ENCODE measurements at places on chromosomes 3 and 15.
A peak's percentile ranks its signal among the peaks of the same experiment; 100 is the strongest.

- DNase-seq = no peak
Observed at GRCh38 chr15:70272565-70273355, 175.0 kb upstream of the TLE3 start.

- DNase-seq = no peak
Observed at GRCh38 chr15:66798426-66799061, 96.5 kb downstream of the SMAD6 start.

DNA sequence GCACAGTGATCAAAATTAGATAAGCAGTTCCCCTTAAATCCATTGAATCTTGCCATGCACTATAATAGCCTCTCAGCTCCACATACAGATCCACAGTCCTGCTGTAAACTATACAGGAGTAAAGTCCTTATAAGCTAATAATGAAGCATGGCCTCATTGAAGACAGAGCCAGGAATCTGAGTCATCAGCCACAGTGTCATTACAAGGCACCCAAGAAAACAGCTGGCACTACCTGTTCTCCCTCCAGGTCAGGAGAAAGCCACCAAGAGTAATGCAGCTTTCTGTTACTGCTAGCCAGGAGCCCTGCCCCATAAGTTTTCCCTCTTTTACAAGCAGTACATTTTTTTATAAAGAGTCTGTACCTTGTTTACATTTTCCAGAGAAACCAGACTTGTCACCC, 27.3 kb downstream of the WDR49 start:
- no peak for DNase-seq

- no peak for DNase-seq
Observed at GRCh38 chr3:150202711-150203110, 205.4 kb upstream of the TSC22D2 start.

GRCh38 chr3:126535636-126536035, 11.7 kb downstream of the CHST13 start:
- DNase-seq = no peak

DNA sequence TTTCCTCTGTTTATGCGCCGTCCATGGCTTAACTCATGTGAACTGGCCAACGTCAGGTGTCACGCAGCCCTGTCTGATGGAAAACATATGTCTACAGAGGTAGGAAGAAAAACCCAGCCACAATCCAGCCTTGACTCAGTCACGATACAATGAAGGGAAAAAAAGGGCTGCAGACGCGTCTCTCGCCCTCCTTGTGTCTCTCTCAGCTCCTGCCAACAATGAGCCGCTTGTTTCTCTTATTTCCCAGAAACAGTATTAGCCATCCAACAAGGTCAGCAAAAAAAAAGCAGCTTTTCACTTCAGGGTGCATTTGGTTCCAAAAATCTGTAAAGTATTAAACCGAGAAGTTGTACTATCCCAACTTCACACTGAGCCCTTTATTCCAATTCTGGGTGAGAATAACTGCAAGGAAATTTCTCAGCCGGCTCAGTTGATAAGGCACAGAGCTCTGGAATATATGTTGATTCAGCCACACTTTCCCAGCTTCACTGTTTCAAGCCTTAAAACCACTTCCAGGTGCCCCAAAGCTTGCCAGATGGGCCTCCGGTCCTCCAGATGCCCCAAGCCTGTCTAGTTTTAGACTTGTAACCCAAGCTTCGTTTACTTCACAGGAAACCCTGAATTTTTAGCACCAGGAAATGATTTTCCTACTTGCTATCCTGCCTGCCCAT, 79.4 kb downstream of the TM4SF4 start:
- DNase-seq = no peak

DNA sequence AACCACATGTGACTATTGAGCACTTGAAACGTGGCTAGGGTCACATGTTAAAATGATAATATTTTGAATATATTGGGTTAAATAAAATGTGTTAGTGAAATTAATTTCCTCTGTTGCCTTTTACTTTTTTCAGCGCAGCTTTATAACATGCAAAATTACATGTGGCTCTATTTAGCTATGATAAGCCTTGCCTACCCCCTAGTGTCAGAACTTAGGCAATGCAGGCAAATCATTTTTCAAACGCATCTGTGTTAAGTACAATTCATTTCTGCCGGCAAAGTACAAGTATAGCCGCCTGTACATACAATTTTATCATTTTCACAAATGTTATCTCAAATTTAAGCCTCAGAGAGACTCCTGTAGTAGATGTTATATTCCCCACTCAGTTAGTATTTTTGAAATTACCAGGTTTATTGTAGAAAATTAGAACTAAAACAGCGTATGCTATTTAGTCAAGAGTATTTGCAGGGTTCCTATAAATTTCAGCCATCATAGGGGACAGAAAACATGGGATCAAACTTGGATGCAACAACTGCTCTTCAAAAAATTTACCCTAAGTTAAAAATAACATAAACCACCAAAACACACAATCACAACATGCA, 56.1 kb downstream of the TAFA4 start:
- peak; percentile 52 for DNase-seq

DNA sequence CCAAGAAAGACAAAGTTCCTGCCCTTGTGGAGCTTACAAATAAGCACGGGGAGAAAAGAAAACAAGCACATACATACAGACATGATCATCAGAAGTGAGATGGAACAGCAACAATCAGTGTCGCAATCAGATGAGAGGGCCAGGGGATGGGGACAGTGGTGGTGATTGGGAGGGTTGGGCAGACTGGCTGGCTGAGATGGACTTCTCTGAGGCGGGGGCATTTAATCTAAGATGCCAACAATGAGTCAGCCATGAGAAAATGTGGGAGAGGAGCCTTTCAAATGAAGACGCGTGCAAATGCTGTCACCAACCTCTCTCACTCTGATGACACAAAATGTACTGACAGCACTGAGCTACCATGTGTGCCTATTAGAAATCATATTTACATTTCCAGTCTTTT, 81.4 kb downstream of the NCEH1 start:
- no peak for DNase-seq

GRCh38 chr3:172218350-172219323, 179.3 kb downstream of the FNDC3B start:
- peak; percentile 49 for DNase-seq

DNA sequence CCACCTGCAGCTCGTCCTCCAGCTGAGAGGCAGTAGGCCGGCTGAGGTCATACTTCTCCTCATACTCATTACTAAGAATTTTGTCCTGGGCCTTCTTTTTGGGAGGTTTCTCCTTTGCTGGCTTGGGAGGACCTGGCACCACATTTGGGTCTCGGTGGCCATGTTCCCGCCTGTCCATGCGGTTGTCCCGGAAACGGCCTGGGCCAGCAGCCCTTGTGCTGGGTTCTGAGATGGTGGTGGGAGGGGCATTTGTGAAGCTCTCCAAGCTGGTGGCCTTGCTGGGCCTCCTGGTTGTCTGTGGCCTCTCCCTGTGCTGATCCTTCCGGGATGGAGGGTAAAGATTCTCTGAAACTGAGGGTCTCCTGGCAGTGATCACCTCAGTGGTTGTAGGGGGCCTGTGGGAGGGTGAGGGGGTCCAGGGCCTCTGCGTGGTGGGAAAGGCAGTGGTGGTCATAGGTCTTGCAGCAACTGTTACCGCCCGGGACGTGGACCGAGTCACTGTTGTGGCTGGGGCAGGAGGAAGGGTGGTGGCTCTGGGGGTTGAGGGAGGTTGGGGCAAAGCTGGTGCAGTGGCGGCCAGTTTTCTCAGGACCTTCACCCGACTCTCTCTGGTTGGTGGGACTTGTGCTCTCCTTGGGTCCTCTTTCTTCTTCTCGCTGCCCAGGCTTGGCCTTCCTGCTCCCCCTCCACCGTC, 2.5 kb downstream of the CCDC80 start:
- no peak for DNase-seq

GRCh38 chr15:70487387-70487740, 276.0 kb downstream of the UACA start:
- DNase-seq = no peak

GRCh38 chr15:66661432-66662096, 40.5 kb upstream of the SMAD6 start:
- no peak for DNase-seq

GRCh38 chr15:65087873-65088642, 11.5 kb downstream of the KBTBD13 start:
- peak; percentile 66 for DNase-seq

DNA sequence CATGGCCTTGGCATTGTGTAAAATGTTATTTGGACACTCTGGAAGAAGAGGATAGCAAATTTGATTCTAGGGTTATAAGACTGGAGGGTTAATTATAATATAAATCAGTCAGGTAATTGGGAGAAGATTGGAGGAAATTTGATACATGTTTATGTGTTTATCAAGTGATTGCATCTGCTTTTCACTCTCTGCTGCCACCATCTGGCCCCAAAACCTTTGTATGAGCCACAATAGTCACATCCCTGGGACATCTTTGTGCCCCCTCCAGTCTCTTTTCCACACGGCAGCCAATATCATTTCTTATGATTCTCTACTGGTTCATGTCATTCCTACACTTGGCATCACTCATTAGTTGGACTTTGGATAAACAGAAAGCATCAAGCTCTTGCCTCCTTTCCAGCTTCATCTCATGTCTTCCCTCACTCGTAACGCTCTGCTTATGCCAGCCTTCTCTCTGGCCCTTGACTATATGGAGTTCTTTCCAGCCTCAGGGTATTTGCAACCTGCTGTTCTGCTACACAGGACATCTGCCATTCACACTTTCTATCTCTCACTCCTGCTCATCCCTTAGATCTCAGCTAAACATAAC, 602.3 kb upstream of the SUCLG2 start:
- DNase-seq = peak; percentile 15

DNA sequence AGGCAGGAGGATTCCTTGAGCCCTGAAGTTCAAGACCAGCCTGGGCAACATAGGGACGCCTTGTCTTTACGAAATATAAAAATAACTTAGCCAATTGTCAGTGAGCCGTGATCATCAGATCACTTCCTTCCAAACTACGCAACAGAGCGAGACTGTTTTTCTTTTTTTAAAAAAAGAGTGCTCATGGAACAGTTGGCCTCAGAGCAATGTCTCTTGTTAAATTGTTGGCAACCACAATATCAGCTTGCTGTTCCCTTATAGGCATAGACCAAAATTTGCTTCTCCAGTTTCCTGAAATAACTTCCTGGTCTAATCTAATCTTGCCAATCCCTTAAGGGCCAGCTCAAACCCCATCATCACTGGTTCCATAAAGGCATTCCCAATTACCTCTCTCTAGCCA, 93.3 kb upstream of the SLC4A7 start:
- no peak for DNase-seq

GRCh38 chr3:114128231-114128630, 50.6 kb downstream of the DRD3 start:
- peak; percentile 88 for DNase-seq

- DNase-seq = no peak
Observed at GRCh38 chr3:181568248-181568647, 143.5 kb upstream of the SOX2 start.

- DNase-seq = no peak
Observed at GRCh38 chr3:52696830-52697631, 8.6 kb downstream of the GLT8D1 start.

DNA sequence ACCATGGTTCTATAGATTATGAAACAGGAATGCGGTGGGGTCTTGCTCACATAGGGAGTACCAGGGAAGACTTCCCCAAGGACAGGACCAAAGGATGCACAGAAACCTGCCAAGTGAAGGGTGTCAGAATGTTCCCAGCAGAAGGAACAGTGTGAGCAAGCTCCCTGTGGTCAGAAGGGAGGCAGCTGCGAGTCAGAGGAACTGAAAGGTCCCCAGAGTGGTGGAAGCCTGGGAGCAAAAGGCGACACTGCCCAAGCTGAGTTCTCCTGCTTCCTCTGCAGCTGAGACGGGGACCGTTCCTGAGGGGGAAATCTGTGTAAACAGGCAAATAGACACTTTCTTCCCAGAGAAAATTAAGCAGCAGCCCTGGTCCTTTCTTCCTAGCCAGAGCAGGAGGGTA, 14.2 kb upstream of the SLC6A6 start:
- no peak for DNase-seq

GRCh38 chr3:13237776-13238490, 164.7 kb upstream of the IQSEC1 start:
- DNase-seq = no peak

- no peak for DNase-seq
Observed at GRCh38 chr3:136708333-136708985, 43.7 kb downstream of the STAG1 start.

DNA sequence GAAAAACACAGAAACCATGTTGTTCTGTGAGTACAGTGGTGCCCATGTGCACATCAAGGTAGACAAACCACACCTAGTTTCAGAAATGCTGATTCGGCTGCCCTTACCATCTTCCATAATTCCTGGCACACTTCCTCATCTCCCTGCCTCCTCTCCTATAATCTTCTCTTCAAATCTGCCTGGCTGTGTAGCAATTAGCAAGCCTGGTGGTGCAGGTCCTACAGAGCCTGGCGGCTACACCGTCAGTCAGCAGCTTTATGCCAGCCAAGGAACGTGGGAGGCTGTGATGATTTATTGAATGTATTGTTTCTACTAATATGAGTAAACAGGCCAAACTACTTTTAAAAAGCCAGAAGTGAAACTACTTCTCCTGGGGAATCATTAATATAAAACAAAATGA, 106.8 kb downstream of the SEMA6D start:
- no peak for DNase-seq

GRCh38 chr3:54225841-54226528, 103.6 kb downstream of the CACNA2D3 start:
- DNase-seq = no peak

- no peak for DNase-seq
Observed at GRCh38 chr3:60364475-60364874, 886.8 kb downstream of the FHIT start.

Measured in trophoblast cell (in vitro differentiated cells and primary cell).